HEK293T (cell line): ENCODE measurements at places on chromosomes 1 and 21.

- DNase-seq: no peak
Observed at GRCh38 chr1:37127254-37127748, 93.0 kb upstream of the GRIK3 start.

GRCh38 chr1:23116921-23117699 lies 51.5 kb downstream of the LUZP1 start:
- DNase-seq: no peak

DNA sequence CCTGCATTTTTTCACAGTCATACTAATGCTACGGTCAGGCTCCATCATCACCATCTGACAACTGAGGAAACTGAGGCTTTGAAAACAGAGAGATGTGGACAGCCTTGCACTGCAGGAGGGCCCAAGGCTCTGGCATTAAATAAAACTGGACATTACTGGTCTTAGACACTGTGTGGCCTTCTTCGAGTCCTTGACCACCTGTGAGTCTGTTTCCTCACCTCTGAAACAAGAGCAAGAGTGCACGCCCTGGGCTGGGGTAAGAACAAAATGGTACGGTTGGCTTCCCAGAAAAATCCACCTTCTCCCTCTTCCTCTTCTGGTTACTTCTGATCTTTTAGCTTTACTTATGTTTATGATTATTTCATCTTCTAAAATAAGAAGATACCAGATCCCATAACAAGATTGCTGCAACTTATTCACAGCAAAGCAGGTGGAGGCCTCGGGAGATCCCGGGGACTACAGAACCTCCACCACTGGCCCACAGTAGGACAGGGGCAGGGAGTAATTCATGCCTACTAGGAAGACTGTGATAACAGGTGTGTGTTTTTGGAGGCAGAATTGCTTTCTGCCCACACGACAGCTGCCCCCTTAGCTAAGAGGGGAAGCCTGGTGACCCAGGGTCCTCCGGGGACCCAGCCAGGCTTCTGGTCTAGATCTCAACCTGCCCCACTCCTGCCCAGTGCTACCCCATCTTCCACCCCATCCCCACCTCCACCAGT lies 156.4 kb upstream of the EDN2 start:
- no peak for DNase-seq

DNA sequence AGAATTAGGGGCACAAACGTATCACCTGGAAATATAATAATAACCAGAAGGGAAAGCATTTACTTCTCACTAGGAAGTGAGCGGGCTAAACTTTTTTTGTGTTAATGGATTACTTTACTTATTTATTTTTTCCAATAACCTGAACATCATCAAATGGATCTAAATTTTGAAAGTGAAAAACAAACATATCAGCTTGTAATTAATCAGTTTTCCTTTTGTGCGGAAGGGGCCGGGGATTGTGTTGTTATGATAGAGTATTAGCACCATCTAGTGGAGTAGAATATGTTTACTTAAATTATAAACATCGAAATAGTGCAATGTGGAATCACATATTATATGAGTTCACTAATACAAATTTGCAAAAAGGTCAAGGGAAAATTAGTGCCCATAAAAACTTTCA lies 9.0 kb downstream of the CFH start:
- DNase-seq: peak; percentile 39

- no peak for DNase-seq
Observed at GRCh38 chr1:67359592-67359991, 51.9 kb downstream of the IL12RB2 start.

DNA sequence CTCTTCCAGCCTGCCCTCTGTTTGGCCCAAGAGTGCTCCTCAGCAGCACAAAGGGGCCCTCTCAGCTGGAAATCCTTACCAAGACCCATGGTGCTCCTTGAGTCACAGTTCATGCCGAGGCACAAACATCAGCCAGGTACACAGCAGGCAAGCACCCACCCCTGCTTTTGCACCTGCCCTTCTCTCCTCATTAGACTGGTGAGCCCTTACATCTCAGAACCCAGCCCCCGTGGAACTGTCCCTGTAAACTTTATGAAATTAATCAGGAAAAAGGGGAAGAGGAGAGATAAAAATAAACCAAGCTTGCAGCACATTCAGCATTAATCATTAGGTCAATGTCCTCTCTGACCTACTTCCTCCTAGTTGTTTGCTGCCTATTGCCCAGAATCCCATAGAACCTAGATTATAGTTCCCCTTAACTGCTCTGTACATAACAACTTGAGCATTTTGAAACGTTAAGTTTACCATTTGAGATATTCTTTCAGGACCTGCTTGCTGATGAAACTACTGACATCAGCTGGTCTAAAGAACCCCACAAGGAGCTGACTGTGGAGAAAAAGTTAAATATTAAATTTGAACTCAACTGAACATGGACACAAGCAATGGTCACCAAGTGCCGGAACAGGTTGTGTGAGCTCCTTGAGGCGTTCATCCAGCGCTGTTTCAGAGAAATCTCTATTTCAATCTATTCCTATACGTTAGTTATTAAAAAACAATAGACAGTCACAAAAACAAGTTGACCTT lies 738.4 kb downstream of the MATN1 start:
- no peak for DNase-seq

- peak; percentile 46 for DNase-seq
Observed at GRCh38 chr1:178189814-178190213, 95.9 kb downstream of the RASAL2 start.
